ENCODE measurements at places on chromosomes 6 and 20. TPM values are rescaled to one million over a fixed set of nuclear protein-coding genes. Genes with fewer than 3 reads are reported as not detected.

The TNXB gene
- total RNA-seq = 1.1 TPM

The WFDC10A gene
- total RNA-seq = 0.12 TPM

The LKAAEAR1 gene
- not detected for total RNA-seq

The PSORS1C1 gene
- 1.2 TPM for total RNA-seq

The LTB gene
- total RNA-seq = not detected

The LY6G6D gene
- not detected for total RNA-seq

The SLC52A3 gene
- not detected for total RNA-seq

The FAM209B gene
- not detected for total RNA-seq

The TAAR1 gene
- total RNA-seq = not detected

The NR2E1 gene
- total RNA-seq = not detected

The ULBP3 gene
- total RNA-seq = 5.0 TPM

The HSPA1A gene
- total RNA-seq = 47.1 TPM

The PBOV1 gene
- not detected for total RNA-seq

The GHRH gene
- not detected for total RNA-seq

The RAET1E gene
- 0.47 TPM for total RNA-seq

The SLC22A3 gene
- total RNA-seq = 13.5 TPM

The RWDD2A gene
- total RNA-seq = 2.6 TPM

The HLA-DQB2 gene
- not detected for total RNA-seq

The YTHDF1 gene
- 11.9 TPM for total RNA-seq

The USP49 gene
- 1.8 TPM for total RNA-seq

The TP53INP2 gene
- total RNA-seq = 1.3 TPM

The CST1 gene
- total RNA-seq = 49.8 TPM

The SYNDIG1 gene
- total RNA-seq = 4.9 TPM

The ZBTB46 gene
- 4.8 TPM for total RNA-seq

The BPI gene
- 0.30 TPM for total RNA-seq

The PERP gene
- total RNA-seq = 8.9 TPM

The MANEA gene
- 4.3 TPM for total RNA-seq

The SUPT3H gene
- 7.7 TPM for total RNA-seq

The PDE7B gene
- total RNA-seq = 5.5 TPM

The PTCRA gene
- not detected for total RNA-seq

The ERMARD gene
- 38.6 TPM for total RNA-seq

The PROKR2 gene
- total RNA-seq = not detected

The RANBP9 gene
- 21.6 TPM for total RNA-seq

The WFDC9 gene
- total RNA-seq = not detected

The PRRT1 gene
- 0.12 TPM for total RNA-seq

The SLC4A11 gene
- 1.2 TPM for total RNA-seq

The KIF25 gene
- not detected for total RNA-seq

The GCLC gene
- total RNA-seq = 8.4 TPM

The CSTF1 gene
- total RNA-seq = 21.3 TPM

The CYP24A1 gene
- total RNA-seq = 0.60 TPM

The ENPP4 gene
- total RNA-seq = 2.6 TPM

The TFAP2B gene
- not detected for total RNA-seq

The HLA-DMB gene
- 0.08 TPM for total RNA-seq

The ANKEF1 gene
- 0.30 TPM for total RNA-seq

The GJA10 gene
- total RNA-seq = not detected

The SRMS gene
- not detected for total RNA-seq

The ABHD16B gene
- not detected for total RNA-seq

The TMC2 gene
- not detected for total RNA-seq

The SEL1L2 gene
- total RNA-seq = 0.23 TPM

The SPTLC3 gene
- 0.98 TPM for total RNA-seq

The COL9A3 gene
- total RNA-seq = 0.30 TPM

The ENPP5 gene
- 0.08 TPM for total RNA-seq

The LATS1 gene
- 2.9 TPM for total RNA-seq

The FAM83B gene
- not detected for total RNA-seq

The C20orf173 gene
- not detected for total RNA-seq

All from smooth muscle cell of the coronary artery (primary cell).